Breast epithelium (tissue), 4 donors: ENCODE measurements at places on chromosomes 4 and X. TPM values are rescaled to one million over a fixed set of nuclear protein-coding genes. Genes with fewer than 3 reads are reported as not detected.

- no peak for DNase-seq
These were observed 27.3 kb upstream of the CDKN2AIP start for GRCh38 chr4:183416879-183417755.

- DNase-seq, result no peak
These were observed 4.9 kb upstream of the CXCL6 start for GRCh38 chr4:73831569-73831968.

GRCh38 chrX:153766098-153766817 is 2.2 kb downstream of the PLXNB3 start:
- DNase-seq, result no peak

DNA sequence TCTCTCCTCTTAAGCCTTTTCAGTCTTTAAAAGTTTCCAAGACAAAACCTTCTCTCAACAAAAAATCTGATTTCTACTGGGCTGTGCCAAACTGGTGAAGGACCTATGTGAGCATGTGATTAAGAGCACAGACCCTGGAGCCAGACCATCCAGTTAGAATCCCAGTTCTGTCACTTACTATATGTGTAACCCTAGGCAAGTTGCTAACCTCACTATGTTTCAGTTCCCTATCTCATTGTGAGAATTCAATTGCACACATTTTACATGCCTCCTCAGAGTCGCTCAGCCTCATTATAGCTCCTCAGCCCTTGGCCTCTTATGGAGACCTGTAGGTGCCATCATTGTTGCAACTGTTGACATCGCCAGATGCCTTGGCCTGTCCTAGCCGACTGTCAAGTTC is 54.1 kb upstream of the VEGFD start:
- no peak for DNase-seq

DNA sequence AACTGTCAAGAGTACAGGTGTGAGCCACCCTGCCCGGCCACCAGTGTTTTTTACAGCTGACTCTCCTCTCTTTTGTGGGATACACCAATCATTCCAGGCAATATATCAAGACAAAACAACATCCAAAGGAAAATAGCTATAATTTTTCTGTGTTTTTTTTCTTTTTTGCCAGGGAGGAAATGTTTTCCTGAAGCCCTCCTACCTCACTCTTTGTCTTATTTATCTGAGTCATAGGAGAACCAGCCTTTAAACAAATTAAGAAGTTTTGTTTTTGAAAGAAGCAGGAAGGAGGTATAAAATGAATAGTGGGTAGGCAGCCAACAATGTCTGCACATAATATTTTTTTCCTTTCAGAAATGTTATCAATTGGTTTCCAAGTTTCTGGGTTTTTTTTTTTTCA is 493.9 kb downstream of the CCSER1 start:
- DNase-seq, result no peak

The UGT2B17 gene
- 0.98 TPM for total RNA-seq

The GLOD5 gene
- not detected for total RNA-seq
